HTR-8/SVneo (cell line): ENCODE measurements at places on chromosomes 5 and 9.

GRCh38 chr9:130665029-130665430, 636 bp downstream of the PRDM12 start:
- no peak for DNase-seq

GRCh38 chr5:6615034-6615815, 17.6 kb downstream of the NSUN2 start:
- no peak for DNase-seq

DNA sequence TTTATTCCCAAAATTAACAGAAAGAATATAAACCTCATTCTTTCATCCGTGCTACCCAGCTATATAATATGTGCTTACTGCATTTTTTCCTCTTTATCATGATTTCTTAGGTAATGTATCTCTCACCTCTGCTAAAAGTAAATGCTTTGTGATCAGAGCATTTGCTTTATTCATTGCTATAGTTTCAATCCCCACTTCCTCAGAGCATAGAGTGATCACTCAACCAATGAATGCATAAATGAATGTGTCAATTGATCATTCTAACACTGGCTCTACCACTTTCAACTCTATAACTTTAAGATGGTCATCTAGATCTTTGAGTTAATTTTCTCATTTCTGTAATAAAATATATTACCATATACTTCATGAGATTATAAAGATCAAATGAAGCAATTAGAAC, 719.2 kb downstream of the CETN3 start:
- DNase-seq, result no peak

GRCh38 chr9:76725885-76726284, 38.4 kb upstream of the PCA3 start:
- no peak for DNase-seq

DNA sequence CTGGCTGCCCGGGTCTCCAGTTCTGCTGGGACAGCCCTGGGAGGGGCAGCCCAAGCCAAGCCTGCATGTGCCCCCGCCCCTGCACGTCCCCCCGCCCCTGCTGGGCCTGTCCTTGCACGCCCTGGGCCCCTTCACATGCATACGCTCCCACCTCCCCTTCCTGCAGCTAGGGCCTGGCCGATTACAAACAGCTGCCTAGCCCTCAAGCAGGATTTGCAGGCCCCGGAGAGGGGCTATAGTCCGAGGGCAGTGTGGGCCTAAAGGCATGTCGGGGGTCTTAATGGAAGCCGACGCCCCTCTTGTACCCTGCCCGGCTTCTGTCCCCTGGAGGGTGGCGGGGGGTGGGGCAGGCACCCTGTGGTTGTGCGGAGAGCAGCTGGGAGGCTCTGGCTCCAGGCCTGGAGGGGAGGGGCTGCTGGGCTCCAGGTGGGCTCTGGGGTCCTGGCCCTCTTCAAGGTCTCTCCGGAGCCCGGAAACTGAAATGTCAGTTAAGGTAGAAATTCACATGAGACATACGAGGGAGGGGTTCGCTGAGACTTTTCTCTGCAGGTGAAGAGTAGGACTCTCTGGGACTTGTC, 16.9 kb downstream of the COL5A1 start:
- no peak for DNase-seq

GRCh38 chr5:179614745-179615144, 8.7 kb downstream of the HNRNPH1 start:
- no peak for DNase-seq

GRCh38 chr9:136171801-136172411, 33.0 kb downstream of the LHX3 start:
- DNase-seq, result peak; percentile 46

DNA sequence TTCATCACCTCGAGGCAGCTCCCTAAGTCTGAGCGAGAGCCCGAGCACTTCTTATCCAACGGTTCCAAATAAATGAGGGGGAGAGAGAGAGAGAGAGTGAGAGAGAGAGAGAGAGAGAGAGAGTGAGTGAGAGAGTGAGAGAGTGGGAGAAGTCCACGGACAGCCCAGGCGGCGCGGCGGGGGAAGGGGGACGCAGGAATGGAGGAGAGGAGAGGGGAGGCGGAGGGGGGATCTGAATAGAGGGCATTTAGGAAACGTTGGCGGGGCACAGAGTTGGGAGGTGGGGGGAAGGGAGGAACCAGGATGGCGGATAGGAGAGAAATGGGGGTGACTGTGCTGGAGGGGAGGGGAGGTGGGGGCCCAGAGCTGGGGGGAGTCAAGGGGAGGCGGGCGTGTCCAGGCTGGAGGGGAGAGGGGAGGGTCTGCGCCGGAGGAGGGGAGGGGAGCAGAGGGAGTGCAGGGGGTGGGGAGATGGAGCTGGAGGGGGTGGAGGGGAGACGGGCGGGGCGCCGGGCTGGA, 398 bp upstream of the BASP1 start:
- peak; percentile 83 for DNase-seq

GRCh38 chr5:140357726-140358093, 2.3 kb upstream of the SLC4A9 start:
- peak; percentile 90 for DNase-seq
